ENCODE measurements at places on chromosomes 13 and 19. TPM values are rescaled to one million over a fixed set of nuclear protein-coding genes. Genes with fewer than 3 reads are reported as not detected.

Gene KLK11
- 0.27 TPM for total RNA-seq

Gene CASP14
- total RNA-seq: not detected

Gene CLC
- total RNA-seq: not detected

DNA sequence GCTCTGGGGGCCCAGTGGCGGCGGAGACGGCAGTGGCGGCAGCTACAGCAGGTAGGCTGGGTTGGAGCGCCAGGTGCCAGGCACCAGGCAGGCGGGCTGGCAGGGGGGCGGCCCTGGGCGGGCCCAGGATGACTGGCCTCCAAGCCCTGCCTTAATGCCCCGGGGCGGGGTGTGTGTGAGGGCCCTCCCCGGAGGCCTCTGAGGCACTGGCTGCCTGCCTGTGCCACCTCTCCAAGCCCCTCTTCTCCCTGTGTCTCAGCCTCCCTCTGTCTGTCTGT is at the start of gene KLK11:
Gene KLK11 (minus strand): TSS at position 63 of the 278 bp plus-strand sequence. CDS start 985 bp downstream, outside the sequence.
- no peak within 1 kb of the TSS for H3K4me3 ChIP-seq
- no peaks in the 10 kb centered on the region for H3K27me3 ChIP-seq
- no peaks in the 10 kb centered on the region for H3K36me3 ChIP-seq
- H3K27ac ChIP-seq: no peak within 1 kb of the TSS

DNA sequence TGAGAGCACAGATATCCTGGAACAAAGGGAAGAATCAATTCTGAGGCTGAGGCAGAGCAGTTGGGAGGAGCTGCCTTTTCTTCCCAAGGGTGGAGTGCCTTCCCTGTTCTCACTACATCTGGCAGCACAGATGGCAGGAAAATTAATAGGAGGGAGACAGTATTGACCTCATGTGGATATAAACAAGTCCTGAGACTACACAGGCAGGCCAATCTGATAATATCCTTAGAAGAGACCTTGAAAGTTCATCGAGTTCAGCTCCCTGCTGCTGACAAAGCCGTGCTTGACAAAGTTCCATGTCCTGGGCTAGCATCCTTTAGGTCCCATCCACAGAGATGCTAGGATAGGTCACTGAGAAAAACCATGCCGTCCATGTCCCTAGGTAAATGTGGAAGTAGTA is 1451.5 kb downstream of the EFNB2 start:
- H3K27ac ChIP-seq: no peak overlapping the region
- H3K4me3 ChIP-seq: no peak overlapping the region
- DNase-seq: no peak
- H3K27me3 ChIP-seq: no peaks in the 10 kb centered on the region
- peaks cover 11% of the 10 kb centered on the region for H3K4me1 ChIP-seq

DNA sequence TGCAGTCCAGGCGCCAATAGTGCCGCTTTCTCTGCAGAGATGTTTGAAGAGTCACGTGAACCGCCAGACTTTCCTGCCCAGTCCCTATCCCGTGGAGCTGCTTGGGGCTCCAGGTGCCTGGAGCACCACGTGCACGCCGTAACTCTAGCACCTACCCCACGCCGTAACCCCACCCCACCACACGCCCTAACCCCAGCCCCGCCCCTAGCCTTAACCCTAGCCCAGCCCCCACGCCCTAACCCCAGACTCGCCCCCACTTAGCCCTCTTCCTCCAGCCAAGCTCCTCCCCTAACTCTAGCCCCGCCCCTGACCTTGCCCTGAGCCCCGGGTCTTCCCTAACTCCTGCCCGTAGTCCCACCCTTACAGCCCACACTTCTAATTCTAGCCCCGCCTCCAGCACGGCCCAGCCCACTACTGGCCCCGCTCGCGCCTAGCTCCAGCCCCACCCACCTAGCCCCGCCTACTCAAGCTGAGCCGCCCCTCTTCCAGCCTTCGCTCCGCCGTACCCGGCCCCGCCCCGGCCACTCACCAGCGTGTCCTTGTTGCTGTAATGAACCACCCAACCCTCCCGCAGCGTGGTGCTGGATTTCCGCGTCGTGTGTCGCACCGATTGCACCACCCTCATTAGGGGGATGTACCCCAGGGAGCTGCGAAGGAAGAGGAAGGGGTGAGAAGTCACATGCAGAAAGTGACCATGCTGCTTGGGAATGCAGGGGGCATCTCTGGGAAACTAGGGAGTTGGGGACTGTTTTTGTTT is 19.5 kb downstream of the PRKD2 start:
- peak overlapping the region; percentile 97 for H3K27ac ChIP-seq
- DNase-seq: peak; percentile 100
- no peaks in the 10 kb centered on the region for H3K27me3 ChIP-seq
- H3K4me3 ChIP-seq: peak overlapping the region; percentile 55
- H3K4me1 ChIP-seq: peaks cover 11% of the 10 kb centered on the region

- H3K4me3 ChIP-seq: no peak overlapping the region
- H3K27ac ChIP-seq: no peak overlapping the region
- H3K4me1 ChIP-seq: peaks cover 7% of the 10 kb centered on the region
- no peaks in the 10 kb centered on the region for H3K36me3 ChIP-seq
Observed at GRCh38 chr13:23583491-23583890, 13.3 kb downstream of the TNFRSF19 start.

GRCh38 chr13:97385854-97386253 is 48.1 kb upstream of the RAP2A start:
- H3K4me3 ChIP-seq: no peak overlapping the region
- H3K27me3 ChIP-seq: no peaks in the 10 kb centered on the region
- H3K36me3 ChIP-seq: no peaks in the 10 kb centered on the region
- DNase-seq: no peak
- H3K4me1 ChIP-seq: no peaks in the 10 kb centered on the region

GRCh38 chr13:79481685-79482052 is 714 bp downstream of the NDFIP2 start:
- H3K36me3 ChIP-seq: no peaks in the 10 kb centered on the region
- H3K27ac ChIP-seq: peak overlapping the region; percentile 97
- peak overlapping the region; percentile 95 for H3K4me3 ChIP-seq
- DNase-seq: peak; percentile 21
- H3K27me3 ChIP-seq: peaks cover 19% of the 10 kb centered on the region

DNA sequence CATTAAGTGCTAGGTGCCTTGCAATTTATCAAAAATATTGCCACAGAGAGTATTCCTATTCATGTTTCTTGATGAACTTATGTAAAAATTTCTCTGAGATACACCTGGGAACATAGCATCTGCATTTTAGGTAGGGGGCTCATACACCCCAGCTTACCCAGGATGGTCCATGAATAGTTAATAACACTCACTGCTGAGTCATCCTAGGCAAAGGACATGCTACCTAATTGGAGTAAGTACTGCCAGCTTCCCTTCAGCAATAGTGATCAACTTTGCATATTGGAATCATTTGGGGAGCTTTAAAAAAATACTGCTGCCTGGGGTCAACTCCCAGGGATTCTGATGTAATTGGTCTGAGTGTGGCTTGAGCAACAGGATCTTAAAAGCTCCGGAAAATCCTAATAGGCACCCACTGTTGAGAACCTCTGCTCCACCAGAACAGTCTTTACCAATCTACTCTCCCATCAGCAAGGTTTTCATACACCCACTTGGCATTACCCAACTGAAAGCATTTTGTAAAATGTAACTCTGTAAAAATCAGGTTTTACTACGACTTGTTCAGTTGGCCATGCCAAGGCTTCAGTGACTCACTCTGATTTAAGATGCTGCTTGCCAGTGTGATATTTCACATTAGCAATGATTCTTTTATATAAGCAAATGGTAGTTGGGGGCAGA is 67.2 kb upstream of the FNDC3A start:
- peaks cover 6% of the 10 kb centered on the region for H3K4me1 ChIP-seq
- no peak overlapping the region for H3K27ac ChIP-seq
- H3K4me3 ChIP-seq: no peak overlapping the region
- DNase-seq: no peak
- H3K36me3 ChIP-seq: no peaks in the 10 kb centered on the region

DNA sequence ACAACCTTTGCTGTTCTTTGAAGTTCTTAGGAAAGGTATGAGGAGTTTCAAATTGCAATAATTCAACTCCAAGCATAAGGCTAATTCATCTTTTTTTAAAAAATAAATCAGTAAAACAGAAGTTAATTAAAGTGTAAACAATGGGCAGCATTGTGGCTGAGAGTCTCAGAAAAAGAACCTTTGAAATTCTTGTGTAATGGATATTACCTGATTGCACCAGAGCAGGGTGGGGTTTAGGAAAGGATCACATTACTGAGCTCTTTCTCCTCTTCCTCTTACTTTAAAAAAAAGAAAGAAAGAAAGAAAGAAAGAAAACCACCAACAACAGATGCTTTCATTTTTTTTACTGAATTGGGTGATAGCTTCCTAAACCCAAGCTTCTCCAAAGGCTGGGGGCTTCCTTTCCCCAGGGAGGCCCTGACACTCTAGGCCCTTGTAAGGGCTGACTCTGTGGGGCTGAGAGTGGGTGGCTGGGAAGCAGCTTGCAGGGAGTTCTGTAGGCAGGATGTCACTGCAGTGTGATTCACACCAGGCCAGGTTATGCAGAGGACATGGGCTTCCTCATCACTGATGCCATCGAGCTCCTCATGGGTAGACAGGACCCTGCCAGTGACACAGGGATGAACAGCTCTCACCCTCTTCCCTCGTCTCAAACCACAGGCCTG is 564.5 kb downstream of the FGF9 start:
- peaks cover 37% of the 10 kb centered on the region for H3K4me1 ChIP-seq
- peak overlapping the region; percentile 91 for H3K27ac ChIP-seq
- no peak for DNase-seq
- no peak overlapping the region for H3K4me3 ChIP-seq

DNA sequence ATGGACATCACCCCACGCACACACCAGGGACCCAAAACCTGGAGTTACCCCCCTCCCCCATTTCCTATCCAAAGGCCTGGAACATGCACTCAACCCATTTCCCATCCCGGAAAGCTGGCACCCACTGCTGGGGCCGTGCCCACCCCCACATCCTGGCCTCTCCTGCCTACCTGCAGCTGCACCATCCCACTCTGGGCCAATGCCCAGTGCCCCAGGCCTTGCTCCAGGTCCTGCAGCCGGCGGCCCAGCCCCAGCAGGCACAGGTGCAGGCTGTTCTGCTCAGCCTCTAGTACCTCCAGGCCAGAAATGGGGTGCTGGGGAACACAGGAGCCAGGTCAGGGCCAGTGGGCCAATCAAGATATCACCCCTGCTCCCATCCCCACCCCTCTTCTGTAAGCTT is 1.7 kb downstream of the SYNE4 start:
- no peak overlapping the region for H3K27ac ChIP-seq
- peaks cover 9% of the 10 kb centered on the region for H3K27me3 ChIP-seq
- H3K4me1 ChIP-seq: peaks cover 17% of the 10 kb centered on the region
- peaks cover 22% of the 10 kb centered on the region for H3K36me3 ChIP-seq

- H3K4me1 ChIP-seq: no peaks in the 10 kb centered on the region
- H3K4me3 ChIP-seq: no peak overlapping the region
- no peak overlapping the region for H3K27ac ChIP-seq
- DNase-seq: no peak
Observed at GRCh38 chr19:15666883-15667282, 6.0 kb upstream of the CYP4F12 start.

GRCh38 chr19:2270157-2270422 is 11.9 kb downstream of the PEAK3 start:
- H3K27ac ChIP-seq: no peak overlapping the region
- H3K4me1 ChIP-seq: peaks cover 33% of the 10 kb centered on the region
- peak overlapping the region; percentile 82 for H3K4me3 ChIP-seq
- no peaks in the 10 kb centered on the region for H3K27me3 ChIP-seq

DNA sequence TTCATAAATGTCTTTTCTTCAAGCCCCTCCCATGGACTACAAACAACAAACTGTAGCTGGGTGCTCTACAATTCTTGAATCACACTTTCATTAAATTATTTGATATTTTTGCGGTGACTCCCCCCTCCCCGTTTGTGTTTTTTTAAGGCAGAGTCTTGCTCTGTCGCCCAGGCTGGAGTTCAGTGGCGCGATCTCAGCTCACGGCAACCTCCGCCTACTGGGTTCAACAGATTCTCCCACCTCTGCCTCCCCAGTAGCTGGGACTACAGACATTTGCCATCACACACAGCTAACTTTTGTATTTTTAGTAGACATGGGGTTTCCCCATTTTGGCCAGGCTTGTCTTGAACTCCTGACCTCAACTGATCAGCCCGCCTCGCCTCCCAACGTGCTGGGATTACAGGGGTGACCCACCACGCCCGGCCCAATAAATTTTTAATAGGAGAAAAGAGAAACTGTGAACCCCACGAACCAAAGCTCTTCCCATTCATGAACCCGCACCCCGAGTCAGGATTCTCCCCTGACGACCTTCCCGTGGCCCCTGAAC is 703 bp downstream of the ZNF506 start:
- DNase-seq: no peak
- peaks cover under 1% of the 10 kb centered on the region for H3K36me3 ChIP-seq
- peaks cover 10% of the 10 kb centered on the region for H3K27me3 ChIP-seq
- no peaks in the 10 kb centered on the region for H3K4me1 ChIP-seq
- peak overlapping the region; percentile 100 for H3K4me3 ChIP-seq

GRCh38 chr13:31824705-31825517 is 85.6 kb downstream of the RXFP2 start:
- H3K27ac ChIP-seq: no peak overlapping the region
- H3K36me3 ChIP-seq: no peaks in the 10 kb centered on the region
- H3K4me3 ChIP-seq: no peak overlapping the region
- no peak for DNase-seq

DNA sequence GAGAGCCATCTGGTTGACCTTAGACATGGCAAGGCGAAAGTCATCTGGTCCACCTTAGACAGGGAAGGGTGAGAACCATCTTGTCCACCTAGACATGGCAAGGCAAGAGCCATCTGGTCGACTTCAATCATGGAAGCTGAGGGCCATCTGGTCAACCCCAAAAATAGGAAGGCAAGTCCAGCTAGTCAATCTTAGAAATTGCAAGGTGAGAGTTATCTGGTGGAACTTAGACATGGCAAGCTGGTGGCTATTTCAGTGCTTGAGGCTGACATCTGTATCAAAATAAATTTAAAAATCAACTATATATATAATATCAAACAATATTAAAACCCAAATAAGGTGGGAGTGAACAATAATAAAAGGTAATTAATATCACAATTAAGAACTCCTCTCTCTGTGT is 83.9 kb downstream of the ZNF726 start:
- H3K4me1 ChIP-seq: no peaks in the 10 kb centered on the region
- H3K27me3 ChIP-seq: peaks cover 24% of the 10 kb centered on the region
- no peak for DNase-seq
- peaks cover 70% of the 10 kb centered on the region for H3K36me3 ChIP-seq
- H3K27ac ChIP-seq: no peak overlapping the region
- no peak overlapping the region for H3K4me3 ChIP-seq

DNA sequence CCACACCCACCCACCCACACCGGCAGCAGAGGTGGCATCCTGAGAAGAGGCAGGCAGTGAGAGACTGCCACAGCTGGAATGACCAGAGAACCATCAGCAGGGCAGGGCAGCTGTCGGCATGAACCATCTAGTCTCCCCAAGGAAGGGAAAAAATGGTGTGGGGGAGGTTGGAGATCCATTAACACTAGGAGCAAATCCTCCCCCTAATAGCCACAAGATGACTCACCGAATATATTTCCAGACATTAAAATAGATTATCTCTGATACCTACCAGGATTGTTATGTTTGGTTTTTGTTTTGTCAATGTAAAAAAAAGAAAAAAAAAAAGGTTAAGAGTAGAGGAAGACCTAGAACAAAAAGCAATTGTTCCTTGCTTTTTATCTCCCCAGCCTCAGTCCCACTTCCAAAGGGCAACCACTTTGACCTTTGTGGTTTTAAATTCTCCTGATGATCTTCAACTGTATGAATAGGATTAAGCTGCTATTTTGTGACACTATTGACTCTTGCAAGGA is 34.2 kb downstream of the THSD1 start:
- no peak overlapping the region for H3K27ac ChIP-seq
- no peaks in the 10 kb centered on the region for H3K36me3 ChIP-seq
- no peak for DNase-seq
- peaks cover 5% of the 10 kb centered on the region for H3K4me1 ChIP-seq
- H3K4me3 ChIP-seq: no peak overlapping the region
- H3K27me3 ChIP-seq: no peaks in the 10 kb centered on the region

- DNase-seq: peak; percentile 92
- peak overlapping the region; percentile 71 for H3K4me3 ChIP-seq
- H3K27ac ChIP-seq: no peak overlapping the region
Observed at GRCh38 chr19:12639901-12640613, 26.5 kb downstream of the MAN2B1 start.

Measured in WTC11 (cell line).